ENCODE measurements at places on chromosomes 2 and 18.

GRCh38 chr2:234377761-234378391 lies 119.0 kb downstream of the ARL4C start:
- no peak for DNase-seq

DNA sequence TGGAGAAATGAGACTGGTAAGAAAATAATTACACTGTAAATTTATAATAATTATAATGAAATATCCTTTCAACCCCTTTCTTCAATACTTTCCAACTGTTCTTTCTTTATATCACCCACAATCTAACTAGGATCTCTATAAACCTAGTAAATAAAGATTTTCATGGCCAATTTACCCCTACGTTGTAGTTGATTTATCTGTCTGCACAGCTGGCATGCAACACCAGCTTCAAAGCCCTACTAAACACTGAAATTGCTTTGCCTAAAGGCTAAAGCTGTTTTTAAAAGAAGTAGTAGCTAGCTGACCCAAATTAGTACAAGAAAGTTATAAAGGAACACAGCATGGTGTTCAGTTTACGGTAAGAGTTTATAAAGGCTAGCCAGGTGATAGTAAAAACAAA lies 140.1 kb downstream of the NOL4 start:
- no peak for DNase-seq

DNA sequence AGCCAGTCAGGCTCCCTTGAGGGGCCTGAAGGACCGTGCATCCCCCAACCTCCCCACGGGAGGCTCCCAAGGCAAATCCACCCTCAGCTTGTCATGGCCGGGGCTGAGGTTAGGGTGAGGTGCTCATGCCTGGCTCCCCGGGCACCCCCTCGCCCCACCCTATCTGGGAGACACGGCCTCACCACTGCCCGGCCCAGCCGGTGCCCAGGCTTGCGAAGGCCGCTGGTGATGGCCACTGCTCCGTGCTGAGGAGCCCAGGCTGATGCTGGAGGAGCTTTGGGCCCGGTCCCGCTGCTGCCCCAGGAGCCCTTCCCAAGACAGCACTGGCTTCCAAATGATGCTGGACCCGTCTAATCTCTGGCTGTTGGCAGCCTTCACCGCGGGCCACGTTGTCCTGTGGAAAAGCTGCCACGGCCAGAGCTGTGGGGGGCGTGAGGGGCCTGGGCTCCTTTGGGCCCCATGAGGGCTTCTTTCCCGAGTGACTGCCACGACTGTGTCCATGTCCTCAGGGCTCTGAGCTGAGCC lies 135.7 kb upstream of the CTDP1 start:
- no peak for DNase-seq

GRCh38 chr2:60520151-60520876 lies 33.1 kb downstream of the BCL11A start:
- DNase-seq, result no peak

DNA sequence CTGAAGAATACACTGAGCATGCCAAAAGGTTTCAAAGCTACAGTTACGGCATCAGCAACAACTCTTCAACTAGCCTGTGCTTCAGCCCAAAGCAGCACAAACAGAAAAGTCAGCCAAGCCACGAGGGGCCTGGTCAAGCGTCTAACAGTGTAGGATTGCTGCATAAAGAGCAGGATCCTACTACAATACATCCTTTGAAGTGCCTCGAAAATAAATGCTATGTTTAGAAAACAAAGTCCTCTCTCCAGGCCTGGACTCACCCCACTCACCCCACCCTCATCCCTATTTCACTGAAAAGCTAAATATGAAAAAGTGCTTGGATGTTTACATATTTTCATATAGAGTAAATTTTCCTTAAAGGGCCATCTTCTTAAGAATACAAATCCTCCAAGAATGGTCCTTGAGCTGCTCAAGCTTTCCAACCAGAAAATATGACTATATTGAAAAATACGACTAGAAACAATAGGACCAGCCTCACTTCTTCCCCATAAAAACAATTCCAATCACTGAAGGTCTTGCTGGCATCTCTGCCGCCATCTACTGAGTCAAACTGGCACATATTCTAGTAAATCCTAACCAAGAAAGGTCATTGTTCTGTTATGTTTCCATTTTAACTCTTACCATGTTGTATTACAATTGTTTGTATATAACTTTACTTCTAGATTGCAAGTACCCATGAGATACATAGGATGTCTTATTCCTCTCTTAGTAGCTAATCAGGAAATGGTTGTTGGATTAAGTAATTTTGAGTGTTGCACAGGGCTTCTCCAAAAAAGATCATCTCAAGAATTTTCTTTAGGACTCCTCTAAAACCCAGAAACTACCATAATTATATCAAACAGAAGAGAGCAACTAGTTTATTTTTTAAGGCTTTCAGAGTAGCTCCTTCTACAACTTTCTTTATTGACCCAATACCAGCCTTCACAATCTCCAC lies 63.6 kb downstream of the CLHC1 start:
- peak; percentile 45 for DNase-seq

DNA sequence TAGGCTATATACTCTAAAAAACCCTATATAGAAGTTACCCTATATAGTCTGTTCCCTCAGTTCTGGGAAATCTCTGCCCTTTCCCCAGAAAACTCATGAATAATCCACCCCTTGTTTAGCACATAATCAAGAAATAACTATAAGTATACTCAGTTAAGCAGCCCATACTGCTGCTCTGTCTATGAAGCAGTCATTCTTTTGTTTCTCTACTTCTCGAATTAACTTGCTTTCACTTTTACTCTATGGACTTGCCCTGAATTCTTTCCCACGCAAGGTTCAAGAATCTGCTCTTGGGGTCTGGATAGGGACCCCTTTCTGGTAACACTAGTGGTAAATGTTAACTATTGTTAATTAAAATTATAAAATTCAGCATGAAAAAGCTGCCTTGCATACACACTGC lies 17.4 kb upstream of the AP1S3 start:
- DNase-seq, result no peak

GRCh38 chr18:57089702-57090101 lies 57.2 kb upstream of the BOD1L2 start:
- no peak for DNase-seq

GRCh38 chr2:236997069-236997715 lies 88.5 kb upstream of the COPS8 start:
- no peak for DNase-seq

DNA sequence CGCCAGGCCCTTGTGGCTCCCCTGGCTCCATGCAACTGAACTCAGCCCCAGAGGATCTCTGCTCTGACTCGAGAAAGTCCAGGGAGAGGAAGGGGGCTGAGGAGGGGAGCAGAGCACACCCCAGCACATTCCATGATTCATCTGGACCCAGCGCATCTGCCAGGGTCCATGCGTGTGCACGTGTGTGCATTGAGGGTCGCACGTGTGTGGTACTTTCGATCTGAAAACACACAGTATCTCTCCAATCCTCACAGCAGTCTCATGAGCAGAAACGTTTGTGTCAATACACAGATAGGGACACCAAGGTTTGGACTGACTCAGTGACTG lies 146.4 kb upstream of the ID2 start:
- no peak for DNase-seq

- no peak for DNase-seq
These were observed 819 bp downstream of the GRHL1 start for GRCh38 chr2:9952286-9952737.

DNA sequence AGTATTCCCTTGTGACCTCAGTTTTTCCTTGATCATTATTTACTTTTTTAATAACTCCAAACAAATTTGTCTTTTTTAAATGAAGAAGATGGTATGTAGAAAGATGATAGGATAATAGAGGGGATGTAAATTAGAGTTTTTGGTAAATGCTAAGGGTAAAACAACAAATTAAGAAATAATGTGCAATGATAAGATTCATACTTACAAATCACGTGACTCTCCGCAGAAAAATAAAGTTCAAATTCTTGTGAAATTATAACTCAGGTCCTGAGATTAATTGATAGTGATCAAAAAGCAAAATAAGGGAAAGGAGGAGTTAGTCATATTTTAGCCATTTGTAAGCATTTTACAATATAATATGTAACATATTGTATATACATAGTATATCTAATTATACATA lies 304.1 kb upstream of the KCNH7 start:
- no peak for DNase-seq

- DNase-seq, result no peak
These were observed 4.3 kb upstream of the RBM43 start for GRCh38 chr2:151265991-151266390.

DNA sequence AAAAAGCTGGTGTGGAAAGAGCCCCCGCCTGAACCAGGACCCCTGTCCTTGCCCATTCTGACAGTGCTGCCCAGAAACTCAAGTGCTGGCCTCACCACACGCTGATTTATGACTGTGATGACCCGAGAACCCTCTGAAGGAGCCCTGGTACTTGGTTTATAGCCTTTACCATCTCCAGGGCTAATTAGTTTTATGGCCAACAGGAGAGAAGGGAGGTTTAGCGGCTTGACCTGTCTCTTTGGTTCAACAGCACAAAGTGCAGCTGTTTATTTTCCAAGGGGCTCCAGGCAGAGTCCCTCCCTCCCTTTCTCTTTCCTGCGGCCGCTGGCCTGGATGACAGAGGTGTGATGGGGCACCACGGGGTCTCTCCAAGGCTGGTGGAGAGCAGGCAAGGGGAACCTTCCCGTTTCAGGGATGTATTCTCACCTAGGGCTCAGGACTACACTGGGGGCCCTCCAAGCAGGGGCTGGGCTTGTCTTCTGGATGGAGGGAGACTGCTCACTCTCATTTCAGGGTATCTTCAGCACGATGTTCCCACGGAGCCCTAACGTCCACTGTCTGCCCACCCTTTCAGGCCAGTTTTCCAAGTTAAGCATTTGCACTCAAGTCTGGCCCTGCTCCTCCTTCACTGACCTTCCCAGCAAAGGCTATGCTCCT lies 174.2 kb upstream of the GLI2 start:
- DNase-seq, result no peak

GRCh38 chr2:34523958-34524514 lies 924.9 kb upstream of the FAM98A start:
- DNase-seq, result no peak

DNA sequence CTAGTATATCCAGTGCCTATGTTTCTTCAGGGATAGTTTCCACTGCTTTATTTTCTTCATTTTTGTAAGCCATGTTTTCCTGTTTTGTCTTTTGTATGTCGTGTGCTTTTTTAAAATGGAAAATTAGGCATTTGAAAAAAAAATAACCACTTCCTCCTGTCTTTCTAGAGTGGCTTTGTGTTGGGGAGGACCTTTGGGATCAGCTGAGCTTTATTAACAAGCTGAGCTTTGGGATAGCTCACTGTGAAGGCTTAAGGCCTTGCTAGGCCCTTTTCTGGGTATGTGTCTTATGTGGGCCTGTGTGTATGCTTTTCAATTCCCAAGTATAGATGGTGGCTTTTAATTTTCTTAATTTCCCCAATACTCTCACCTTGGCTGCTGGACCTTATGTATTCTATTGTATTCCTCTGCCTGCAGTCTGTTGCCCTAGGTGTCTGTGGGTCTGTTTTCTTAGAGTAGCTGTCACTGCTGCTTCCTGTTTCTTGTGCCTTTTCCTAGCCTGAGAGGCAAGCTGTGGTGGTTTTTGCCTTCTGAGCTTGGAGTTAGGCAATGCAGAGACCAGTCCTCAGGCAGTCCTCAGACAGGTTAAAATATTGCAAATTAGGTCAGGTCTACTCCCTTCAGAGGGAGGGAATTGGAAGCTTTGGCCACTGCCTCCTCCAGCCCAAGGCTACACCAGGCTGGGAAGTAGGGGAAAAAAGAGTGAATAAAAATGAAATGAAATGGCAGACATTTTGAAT lies 134.7 kb downstream of the LDLRAD4 start:
- DNase-seq, result no peak

DNA sequence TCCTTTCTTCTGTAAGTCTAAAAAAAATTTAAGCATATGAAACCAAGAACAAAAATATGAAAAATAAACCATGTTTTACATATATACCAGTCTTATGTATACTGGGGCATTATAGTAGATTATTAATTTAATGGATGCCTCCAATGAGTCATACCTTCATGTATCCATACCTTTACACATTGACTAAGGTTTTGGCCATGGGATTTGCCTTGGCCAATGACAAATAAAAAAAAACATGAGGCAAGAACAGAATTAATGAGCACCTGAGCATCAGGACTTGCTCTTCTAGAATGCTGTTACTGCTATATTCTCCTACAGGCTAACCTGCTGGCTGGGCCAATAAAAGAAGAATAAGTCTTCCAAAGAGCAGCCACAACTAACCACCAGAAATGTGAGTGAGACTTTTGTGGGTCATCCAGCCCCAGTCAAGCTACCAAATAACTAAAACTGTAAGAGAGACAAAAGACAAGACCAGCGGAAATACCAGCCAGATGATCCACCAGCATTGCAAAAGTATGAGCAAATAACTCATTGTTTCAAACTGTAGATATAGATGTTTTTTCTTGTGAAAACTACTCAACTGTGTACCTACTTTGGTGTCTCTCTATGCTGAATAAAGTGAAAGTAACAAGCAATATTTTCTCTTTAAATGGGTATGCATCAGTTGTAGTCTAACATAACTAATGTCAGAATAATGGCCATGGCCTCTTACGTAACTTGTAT lies 749.6 kb upstream of the VRK2 start:
- DNase-seq, result no peak

- DNase-seq, result no peak
These were observed 18.7 kb downstream of the POMC start for GRCh38 chr2:25149646-25150045.
